ENCODE measurements at places on chromosomes 4 and X. TPM values are rescaled to one million over a fixed set of nuclear protein-coding genes. Genes with fewer than 3 reads are reported as not detected.

- H3K36me3 ChIP-seq = no peaks in the 10 kb centered on the region
- no peak for DNase-seq
- no peak overlapping the region for H3K27ac ChIP-seq
- H3K4me3 ChIP-seq = no peak overlapping the region
- no peaks in the 10 kb centered on the region for H3K4me1 ChIP-seq
- no peaks in the 10 kb centered on the region for H3K27me3 ChIP-seq
These were observed 47.1 kb upstream of the BMP15 start for GRCh38 chrX:50863471-50863870.

DNA sequence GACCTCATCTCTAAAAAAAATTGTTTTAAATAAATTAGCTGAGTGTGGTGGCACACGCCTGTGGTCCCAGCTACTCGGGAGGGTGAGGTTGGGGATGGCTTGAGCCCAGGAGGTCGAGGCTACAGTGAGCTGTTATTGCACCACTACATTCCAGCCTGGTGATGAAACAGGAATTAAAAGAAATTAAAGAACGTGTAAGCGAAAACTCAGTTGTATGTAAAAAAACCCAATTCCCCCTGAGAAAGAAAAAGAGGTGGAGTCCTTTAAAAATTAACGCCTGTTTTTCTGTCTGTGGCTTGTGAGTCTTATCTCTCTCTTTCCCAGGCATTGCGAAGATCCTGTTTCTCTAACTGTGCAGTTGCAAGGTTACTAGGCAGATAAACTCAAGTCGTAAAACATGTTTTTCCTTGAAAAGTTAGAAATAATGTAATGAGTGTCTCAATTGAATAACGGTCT, 22.1 kb downstream of the EPGN start:
- no peaks in the 10 kb centered on the region for H3K36me3 ChIP-seq
- H3K4me3 ChIP-seq = no peak overlapping the region
- H3K4me1 ChIP-seq = no peaks in the 10 kb centered on the region
- no peaks in the 10 kb centered on the region for H3K27me3 ChIP-seq
- no peak for DNase-seq

DNA sequence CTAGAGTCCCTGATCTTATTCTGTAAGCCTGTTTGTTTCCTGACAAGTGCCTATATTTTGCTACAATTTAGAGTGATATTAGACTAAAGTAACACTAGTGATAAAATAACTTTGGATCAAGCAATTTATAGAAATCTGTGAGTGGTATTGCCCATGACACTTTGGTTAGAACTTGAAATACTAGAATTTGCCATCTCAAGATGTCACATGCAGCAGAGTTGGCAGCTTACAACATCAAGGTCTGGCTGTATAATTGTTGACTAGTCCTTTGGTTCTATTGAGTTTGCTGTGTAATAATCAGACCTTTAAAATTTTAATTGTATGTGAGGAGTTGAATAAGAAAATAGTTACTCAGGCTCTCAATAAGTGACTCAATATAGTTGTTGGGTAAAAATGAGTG, 167.1 kb downstream of the RAPGEF2 start:
- no peaks in the 10 kb centered on the region for H3K27me3 ChIP-seq
- DNase-seq = no peak
- H3K27ac ChIP-seq = no peak overlapping the region
- peaks cover 45% of the 10 kb centered on the region for H3K4me1 ChIP-seq

DNA sequence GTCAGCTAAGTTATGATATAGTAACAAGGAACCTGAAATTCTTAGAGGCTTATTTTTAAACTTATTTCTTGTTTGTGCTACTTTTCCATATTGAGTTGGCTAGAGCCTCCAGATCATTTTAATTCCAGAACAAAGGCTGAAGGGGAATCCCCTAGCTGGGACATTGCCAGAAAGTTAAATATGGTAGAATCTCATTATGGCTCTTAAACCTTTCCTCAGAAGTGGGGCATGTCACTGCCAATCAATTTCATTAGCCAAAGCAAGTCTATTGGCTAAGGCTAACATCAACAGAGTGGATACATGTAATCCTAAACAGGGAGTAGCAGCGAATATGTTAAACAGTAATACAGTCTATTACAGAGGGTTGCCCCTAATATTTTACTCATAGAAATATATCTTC, 47.0 kb downstream of the FTHL17 start:
- no peak overlapping the region for H3K4me3 ChIP-seq
- no peak overlapping the region for H3K27ac ChIP-seq

GRCh38 chrX:3176439-3176820, 135.2 kb downstream of the ARSF start:
- no peak overlapping the region for H3K4me3 ChIP-seq
- no peaks in the 10 kb centered on the region for H3K36me3 ChIP-seq
- no peak overlapping the region for H3K27ac ChIP-seq
- H3K27me3 ChIP-seq = no peaks in the 10 kb centered on the region
- DNase-seq = no peak
- peaks cover 8% of the 10 kb centered on the region for H3K4me1 ChIP-seq

- H3K27me3 ChIP-seq = no peaks in the 10 kb centered on the region
- H3K4me3 ChIP-seq = no peak overlapping the region
- H3K36me3 ChIP-seq = no peaks in the 10 kb centered on the region
These were observed 25.5 kb upstream of the MYOZ2 start for GRCh38 chr4:119110121-119110520.

GRCh38 chrX:136115904-136116297, 31.4 kb upstream of the FHL1 start:
- no peak overlapping the region for H3K27ac ChIP-seq
- no peaks in the 10 kb centered on the region for H3K36me3 ChIP-seq
- no peaks in the 10 kb centered on the region for H3K4me1 ChIP-seq

DNA sequence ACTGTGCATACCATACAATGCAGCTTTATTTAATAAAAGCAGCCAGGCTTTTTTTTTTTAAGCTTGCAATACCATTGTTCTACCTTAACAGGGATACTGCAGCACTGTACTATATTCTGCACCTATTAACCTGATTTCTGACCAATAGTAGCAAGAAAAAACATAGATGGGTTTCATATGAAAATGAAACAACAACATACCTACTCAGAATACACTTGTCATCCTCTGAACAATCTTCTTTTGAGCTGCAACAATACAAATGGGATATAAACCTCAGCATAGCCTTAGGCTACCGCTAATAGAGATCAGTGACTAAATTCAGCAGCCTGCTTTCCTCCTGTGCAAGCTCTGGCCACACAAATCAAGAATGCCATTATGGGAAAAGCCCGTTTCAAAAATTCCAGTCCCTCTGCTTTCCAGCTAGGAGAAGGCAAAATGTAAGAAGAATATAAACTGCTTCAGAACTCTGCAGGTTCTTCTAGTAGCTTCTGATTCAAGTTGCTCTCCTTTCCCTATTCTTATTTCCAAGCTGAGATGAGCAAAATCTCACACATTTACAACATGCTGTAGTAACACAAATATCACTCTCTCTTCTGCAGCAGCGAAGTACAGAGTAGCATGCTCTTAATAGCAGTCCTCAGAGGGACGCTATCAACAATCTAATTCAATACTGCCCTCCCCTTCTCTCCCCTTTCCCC, 143.4 kb downstream of the KLHL13 start:
- H3K27me3 ChIP-seq = no peaks in the 10 kb centered on the region
- no peaks in the 10 kb centered on the region for H3K4me1 ChIP-seq
- no peak overlapping the region for H3K27ac ChIP-seq
- DNase-seq = no peak
- no peaks in the 10 kb centered on the region for H3K36me3 ChIP-seq

DNA sequence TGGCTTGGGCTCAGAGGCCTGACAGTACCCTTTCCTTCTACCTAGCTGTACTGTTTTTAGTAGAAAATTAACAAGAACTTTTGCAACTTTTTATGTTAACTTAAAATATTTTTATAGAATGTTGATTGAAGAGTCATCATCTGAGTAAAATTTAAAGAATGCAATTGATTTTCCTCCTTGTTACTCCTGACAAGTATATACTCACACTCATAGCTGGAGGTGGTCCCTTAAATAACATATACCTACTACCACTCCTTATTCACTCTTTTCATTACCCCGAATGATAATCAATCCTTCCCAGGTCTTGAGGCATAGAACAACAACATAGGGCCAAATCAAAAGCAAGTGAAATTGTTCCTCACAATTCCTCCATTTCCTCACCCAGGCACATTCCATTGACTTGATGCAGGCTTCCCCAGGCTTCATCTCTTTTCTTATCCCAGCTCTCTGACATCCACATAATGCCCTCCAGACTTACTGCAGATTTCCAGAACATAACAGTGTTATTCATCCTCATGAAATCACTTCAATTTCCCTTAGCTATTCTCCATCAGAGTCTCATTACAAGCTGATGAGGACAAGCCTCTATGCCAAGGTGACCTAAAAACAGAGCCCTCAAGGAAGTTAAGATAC, 73.2 kb upstream of the ANXA10 start:
- no peak overlapping the region for H3K4me3 ChIP-seq
- H3K27ac ChIP-seq = no peak overlapping the region
- no peaks in the 10 kb centered on the region for H3K36me3 ChIP-seq
- H3K4me1 ChIP-seq = no peaks in the 10 kb centered on the region
- no peaks in the 10 kb centered on the region for H3K27me3 ChIP-seq

DNA sequence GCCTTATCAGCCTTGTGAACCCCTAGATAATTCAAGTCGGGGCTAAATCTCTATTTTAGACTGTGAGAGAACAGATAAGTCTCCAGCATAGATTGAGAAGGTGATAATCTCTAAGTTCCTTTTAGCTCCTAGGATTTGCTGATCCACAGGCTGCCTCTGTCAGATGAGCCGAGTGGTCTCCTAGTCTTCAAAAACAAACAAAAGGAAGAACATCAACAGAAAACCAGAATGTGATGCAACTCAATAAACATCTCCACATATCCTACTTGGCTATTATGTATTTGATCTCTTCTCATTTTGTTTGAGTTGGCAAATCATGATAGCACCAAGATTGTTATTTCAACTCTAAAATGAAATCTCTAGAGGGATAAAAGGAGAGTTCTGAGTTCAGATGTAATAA, 88.4 kb upstream of the SLC7A11 start:
- H3K36me3 ChIP-seq = no peaks in the 10 kb centered on the region
- no peaks in the 10 kb centered on the region for H3K27me3 ChIP-seq
- peaks cover 16% of the 10 kb centered on the region for H3K4me1 ChIP-seq
- H3K27ac ChIP-seq = no peak overlapping the region

DNA sequence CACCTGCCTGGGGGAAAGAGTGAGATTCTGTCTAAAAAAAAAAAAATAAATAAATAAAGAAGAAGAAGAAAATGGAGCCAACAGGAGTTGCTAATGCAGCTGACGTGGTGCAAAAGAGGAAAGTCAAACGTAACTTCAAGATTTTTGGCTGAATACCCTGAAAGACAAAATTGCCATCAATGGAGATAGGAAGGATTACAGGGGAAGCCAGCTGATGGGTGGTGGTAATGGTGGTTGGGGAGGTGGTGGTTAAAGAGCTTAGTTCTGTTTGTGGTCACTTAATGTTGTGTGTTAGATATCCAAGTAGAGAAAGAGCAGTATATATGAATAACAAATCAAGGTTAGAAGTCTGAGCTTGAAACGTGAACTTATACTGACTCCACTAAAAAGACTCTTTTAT, 225.4 kb downstream of the ARHGAP24 start:
- H3K27me3 ChIP-seq = no peaks in the 10 kb centered on the region
- no peak overlapping the region for H3K27ac ChIP-seq
- no peak overlapping the region for H3K4me3 ChIP-seq

The FGG gene
- 35.4 TPM for total RNA-seq

The ABCD1 gene
- 8.1 TPM for total RNA-seq

The MTMR1 gene
- 32.6 TPM for total RNA-seq

All from suprapubic skin (tissue), 4 donors.